ENCODE measurements at places on chromosomes 4 and X.
A peak's percentile ranks its signal among the peaks of the same experiment; 100 is the strongest.

GRCh38 chr4:120070196-120070595 is 3.5 kb upstream of the MAD2L1 start:
- no peak for DNase-seq

DNA sequence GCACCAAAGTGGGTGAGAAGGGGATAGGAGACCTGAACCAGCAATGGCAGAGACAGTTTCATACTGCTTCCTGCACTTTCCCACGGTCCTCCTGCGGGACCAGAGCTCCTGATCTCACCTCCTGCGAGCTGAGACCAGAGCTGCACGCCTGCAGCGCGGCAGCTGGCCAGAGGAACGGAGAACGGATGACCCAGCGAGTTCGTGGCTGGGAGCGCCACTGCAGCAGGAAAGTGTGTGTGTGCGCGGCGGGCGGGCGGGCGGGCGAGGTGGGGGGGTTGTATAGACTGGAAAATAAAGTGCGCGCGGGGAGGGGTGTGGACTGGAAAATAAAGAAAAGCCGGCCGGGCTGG is 16.5 kb downstream of the MCF2 start:
- DNase-seq, result no peak

DNA sequence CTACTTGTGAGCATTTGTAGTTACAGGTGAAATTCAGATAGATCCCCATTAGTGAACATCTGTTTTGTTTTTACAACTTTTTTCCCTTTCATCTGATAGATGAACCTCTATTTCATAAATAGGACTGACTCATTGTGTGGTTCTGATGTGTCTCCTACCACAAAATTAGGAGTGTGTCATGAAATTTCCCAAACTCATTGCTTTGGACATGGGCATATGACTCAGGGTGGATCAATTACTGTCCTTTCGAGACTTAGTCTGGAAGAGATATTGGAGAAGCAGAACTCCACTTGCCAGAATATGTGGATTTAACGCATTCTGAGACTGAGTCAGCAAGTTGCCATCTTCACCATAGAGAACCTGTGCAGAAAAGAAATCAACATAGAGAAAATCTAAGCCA is 53.5 kb upstream of the PCDH10 start:
- no peak for DNase-seq

- no peak for DNase-seq
Measured at GRCh38 chr4:19913650-19914049, 338.1 kb upstream of the SLIT2 start.

GRCh38 chr4:82467471-82467870 is 37.1 kb downstream of the ENOPH1 start:
- DNase-seq, result no peak

DNA sequence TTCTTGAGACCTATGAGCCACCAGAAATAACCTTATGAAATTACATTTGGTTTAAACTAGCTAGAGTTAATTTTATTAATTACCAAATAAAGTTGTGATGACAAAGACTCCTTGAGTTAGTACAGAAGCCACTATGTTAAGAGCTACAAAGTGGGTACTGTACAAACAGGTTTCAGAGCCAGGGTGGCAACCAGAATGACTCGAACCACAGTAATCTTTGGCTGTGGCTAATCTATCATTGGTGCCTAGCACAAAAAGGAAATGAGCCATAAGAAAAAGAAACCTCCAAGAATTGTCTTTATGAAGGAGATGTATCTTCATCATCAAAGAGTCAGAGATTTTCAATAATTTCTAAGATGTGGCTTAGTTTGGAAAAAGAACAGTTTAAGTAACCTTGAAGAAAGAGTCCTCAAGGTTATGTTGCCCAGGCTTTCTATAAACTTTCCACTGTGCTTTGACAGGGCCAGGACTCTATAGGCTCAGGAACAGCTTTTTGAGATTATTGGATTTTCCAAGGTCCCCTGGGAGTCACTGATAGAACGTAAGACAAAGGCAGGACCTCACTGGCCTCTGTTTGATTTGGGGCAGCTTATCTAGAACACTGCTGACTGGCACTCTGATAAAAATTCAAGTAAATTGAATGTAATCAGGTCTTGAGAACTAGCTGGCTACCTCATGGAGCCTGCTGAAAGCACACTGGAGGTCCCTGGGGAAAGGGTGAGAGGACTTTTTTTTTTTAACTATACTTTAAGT is 777.7 kb downstream of the STIM2 start:
- DNase-seq, result no peak

- DNase-seq, result no peak
Measured at GRCh38 chr4:18075823-18076433, 54.4 kb upstream of the LCORL start.

GRCh38 chr4:91840359-91840758 is 463.4 kb upstream of the GRID2 start:
- no peak for DNase-seq

DNA sequence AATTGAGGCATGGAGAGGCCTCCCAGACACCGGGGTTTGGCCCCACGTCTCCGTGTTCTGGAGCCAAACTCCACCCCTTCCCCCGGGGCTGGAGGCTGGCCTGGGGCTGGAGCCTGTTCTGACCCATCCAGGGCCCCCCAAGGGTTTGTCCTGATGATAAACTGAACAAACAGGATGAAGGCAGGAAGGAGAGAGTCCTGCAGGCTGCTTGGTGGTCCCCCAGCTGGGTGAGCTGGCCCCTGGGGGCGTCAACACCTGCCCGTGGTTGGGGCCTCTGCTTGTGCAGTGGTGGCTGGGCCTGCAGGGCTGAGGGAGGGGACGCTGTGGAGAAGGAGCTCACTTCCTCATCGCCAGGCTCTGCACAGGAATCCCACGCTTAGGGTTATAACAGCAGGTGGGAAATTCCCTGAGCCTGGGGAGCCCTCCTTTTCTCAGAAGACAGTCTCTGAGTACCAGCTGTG is 2.3 kb downstream of the SH3TC1 start:
- peak; percentile 81 for DNase-seq

DNA sequence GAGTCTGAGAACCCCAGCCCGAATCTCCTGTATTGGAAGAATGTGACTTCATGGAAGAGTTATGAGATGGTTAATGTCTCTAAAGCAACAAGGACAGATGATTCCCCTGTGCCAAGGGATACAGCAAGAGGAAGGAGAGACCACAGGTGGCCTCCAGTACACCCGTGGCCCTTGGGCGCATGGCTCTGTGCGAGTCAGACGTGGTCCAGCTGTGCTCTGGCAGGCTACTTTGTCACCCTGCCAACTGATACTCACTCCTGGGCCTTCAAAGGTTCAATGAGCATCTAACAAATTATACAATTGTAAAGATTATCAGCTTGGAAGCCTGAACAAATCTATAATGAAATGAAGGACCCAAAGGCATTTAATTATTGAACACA is 71.7 kb downstream of the NYX start:
- no peak for DNase-seq

- no peak for DNase-seq
Measured at GRCh38 chr4:46656071-46656470, 253.0 kb downstream of the COX7B2 start.

Measured in germinal center (tissue), 1 donor.